Activated T-cell treated with anti-CD3 and anti-CD28 coated beads, Interleukin-2, amount 50 U/mL, for 72 hours (primary cell): ENCODE measurements at places on chromosomes 11 and 22.
A peak's percentile ranks its signal among the peaks of the same experiment; 100 is the strongest.

DNA sequence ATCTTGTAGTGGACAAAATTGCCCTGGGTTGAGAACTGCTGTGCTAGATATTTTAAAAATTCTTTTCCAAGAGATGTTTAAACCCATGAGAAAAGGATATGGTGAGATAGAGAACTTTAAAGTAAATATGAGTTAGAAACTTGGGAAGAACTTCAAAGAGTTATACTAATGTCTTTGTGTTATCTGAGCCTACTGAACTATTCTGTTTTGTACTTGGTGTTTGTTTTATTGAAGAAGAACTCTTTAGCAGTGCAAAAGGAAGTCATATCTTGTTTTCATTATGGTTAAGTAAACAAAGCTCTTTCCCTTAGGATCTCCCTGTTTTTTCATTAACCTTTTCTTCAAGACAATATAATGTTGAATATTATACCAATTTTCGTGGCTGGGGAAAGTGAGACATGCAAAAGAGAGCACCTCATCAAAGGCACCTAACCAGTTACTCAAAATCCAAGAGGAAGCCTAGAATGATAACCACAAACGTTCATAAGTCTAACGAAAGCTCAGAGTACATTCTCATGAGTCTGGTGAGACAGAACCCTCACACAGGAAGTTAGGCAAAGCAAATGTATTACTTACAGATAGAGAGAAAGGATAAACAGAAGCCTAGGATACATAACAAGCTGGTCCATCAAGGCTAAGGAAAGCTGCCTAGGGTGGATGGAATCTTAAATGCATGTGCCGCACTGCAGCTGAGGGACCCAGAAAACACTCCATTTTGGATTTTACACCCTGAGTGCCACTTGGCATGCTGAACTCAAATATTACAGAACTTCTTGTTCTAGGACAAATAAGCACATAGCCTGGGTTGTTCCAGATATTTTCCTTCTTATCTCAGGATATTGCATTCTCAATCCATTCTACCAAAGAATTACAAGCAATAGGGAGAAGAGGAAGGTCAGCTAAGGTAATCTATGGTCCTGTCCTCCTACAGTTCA is 112.5 kb upstream of the ANO3 start:
- H3K4me3 ChIP-seq, result no peak overlapping the region
- H3K4me1 ChIP-seq, result no peaks in the 10 kb centered on the region

GRCh38 chr22:44707752-44708151 is 5.7 kb downstream of the PRR5 start:
- H3K4me1 ChIP-seq, result peaks cover 26% of the 10 kb centered on the region
- no peak overlapping the region for H3K27ac ChIP-seq
- H3K27me3 ChIP-seq, result no peaks in the 10 kb centered on the region
- no peaks in the 10 kb centered on the region for H3K36me3 ChIP-seq

- peak overlapping the region; percentile 66 for H3K27ac ChIP-seq
- H3K36me3 ChIP-seq, result no peaks in the 10 kb centered on the region
- H3K4me3 ChIP-seq, result peak overlapping the region; percentile 75
Measured at GRCh38 chr11:9601037-9601875, 27.8 kb downstream of the WEE1 start.

GRCh38 chr11:73270855-73271477 is 1.2 kb upstream of the P2RY6 start:
- no peak overlapping the region for H3K4me3 ChIP-seq
- H3K27ac ChIP-seq, result no peak overlapping the region

- H3K4me1 ChIP-seq, result no peaks in the 10 kb centered on the region
- H3K4me3 ChIP-seq, result no peak overlapping the region
- DNase-seq, result no peak
- no peaks in the 10 kb centered on the region for H3K36me3 ChIP-seq
- no peak overlapping the region for H3K27ac ChIP-seq
Measured at GRCh38 chr11:112784323-112785073, 176.7 kb upstream of the NCAM1 start.

DNA sequence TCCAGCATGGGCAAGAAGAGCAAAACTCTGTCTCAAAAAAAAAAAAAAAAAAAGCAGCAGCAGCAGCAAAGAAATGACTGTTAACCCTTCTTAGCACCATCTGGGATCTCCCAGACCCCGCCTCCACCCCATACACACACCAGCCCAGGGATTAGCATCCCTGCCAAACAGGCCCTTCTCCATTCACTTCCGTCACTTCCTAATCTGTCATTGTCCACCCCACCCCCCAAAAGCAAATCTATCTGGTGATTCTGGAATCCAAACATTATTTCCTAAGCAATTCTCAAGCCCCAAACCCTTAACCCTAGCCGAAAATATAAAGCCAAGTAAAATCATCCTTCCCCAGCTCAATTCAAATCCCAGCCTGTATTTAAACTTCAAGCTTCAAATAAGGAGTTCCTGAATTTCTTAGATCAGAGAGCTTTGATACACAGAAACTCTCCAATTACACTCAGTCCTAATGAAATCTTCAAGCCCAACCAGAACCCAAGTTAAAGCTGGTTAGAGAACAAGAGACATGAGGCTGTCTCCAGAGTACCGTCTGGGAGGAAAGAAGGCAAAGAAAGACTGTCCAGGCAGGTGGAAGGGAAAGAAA is 6.0 kb upstream of the AHNAK start:
- no peaks in the 10 kb centered on the region for H3K36me3 ChIP-seq
- peak; percentile 25 for DNase-seq
- H3K27me3 ChIP-seq, result peaks cover 3% of the 10 kb centered on the region
- peak overlapping the region; percentile 77 for H3K4me3 ChIP-seq

DNA sequence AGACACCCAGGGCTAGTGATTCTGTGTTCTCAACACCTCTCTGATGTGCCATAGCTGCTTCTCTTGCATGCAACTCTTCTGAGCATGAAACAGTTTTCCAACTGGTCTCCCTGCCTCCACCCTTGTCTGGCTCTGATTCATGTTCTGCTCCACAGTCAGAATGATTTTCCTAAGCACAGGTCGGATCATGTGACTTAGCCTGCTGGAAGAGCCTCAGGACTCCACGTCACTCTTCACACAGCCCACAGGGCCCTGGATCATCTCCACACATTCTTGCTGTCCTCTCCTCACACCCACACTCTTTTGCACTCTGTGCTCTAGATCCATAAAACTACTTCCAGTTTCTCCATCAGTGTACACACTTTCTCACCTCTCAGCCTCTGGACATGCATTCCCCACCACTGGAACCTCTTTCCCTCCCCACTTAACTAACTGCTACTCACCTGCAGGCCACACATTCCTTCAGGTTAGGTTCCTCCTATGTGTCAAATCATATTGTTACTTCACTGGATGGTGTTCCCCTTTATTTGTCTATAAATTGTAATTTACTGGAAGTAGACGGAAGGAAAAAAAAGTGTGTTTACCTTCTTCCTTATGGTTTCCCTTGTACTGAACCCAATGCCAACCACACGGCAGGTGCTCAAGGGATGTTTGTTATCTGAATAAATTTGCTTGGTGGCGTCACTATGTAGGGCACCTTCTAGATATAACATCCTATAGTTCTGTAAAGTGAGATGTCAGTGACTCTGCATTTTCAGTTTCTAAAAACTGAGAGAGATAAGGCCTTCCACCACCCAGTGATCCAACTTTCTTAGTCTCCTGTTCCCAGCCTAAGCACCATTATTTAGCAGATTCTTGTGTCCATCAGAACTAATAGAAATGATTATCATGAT is 133.7 kb downstream of the ETS1 start:
- H3K27ac ChIP-seq, result peak overlapping the region; percentile 90
- DNase-seq, result no peak
- H3K4me3 ChIP-seq, result peak overlapping the region; percentile 5
- H3K4me1 ChIP-seq, result peaks cover 77% of the 10 kb centered on the region
- no peaks in the 10 kb centered on the region for H3K27me3 ChIP-seq

DNA sequence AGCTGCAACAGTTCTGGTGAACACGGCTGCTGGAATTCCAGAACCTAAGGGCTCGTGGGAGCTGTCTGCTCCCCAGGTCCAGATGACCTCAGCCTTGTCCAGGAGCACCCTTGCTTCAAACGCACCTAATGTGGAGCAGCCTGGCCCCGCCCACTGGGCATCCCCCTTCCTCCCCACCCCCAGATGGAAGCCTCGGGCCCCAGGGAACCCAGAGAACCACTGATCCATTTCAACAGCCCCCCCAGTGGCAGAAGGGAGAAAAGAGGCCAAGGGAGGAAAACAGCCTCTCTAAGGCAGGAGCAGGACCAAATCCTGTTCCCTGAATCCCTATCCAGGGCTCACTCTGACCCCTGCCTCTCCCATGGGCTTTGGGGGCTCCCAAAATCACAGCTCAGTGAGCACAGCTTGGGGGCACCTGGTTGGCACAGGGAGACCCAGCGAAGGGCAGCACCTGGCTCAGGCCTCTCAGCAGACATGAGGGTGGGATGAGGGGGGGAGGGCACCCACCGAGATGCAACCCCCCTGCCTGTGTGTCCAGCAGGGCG is 1.2 kb downstream of the CYTH4 start:
- H3K27ac ChIP-seq, result peak overlapping the region; percentile 98
- peak; percentile 70 for DNase-seq
- peak overlapping the region; percentile 93 for H3K4me3 ChIP-seq
- H3K4me1 ChIP-seq, result peaks cover 82% of the 10 kb centered on the region
- peaks cover 16% of the 10 kb centered on the region for H3K36me3 ChIP-seq
